H9 (cell line): ENCODE measurements at places on chromosomes 1 and 21. TPM values are rescaled to one million over a fixed set of nuclear protein-coding genes. Genes with fewer than 3 reads are reported as not detected.
A peak's percentile ranks its signal among the peaks of the same experiment; 100 is the strongest.

Gene ALX3
- total RNA-seq: not detected in 2 replicates

Gene ACTN2
- total RNA-seq: 0.92 and 2.3 TPM in 2 replicates

- DNase-seq: no peak
These were observed 22.9 kb downstream of the RRP1 start for GRCh38 chr21:43812139-43812821.

DNA sequence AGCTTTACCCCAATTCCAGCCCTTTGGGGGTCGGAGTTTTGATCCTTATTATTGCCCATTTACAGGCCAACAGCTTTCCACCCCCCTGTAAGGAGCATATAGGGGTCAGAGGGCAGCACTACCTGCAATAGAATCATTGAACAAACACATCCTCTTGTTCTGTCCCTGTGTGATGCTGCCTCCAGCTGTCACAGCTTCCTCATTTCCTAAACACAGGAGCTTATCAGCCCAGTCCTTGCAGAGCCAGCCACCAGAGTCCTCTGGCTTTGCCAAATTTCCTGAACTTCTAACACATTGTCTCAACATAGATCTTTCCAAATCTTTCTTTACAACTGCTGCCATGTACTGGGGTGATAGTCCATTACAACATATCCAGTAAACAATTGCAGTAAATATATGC lies 32.8 kb upstream of the PTBP2 start:
- DNase-seq: peak; percentile 33

GRCh38 chr1:226453015-226453704 lies 45.3 kb upstream of the PARP1 start:
- DNase-seq: no peak

GRCh38 chr21:44019568-44019958 lies 7.5 kb downstream of the TRAPPC10 start:
- no peak for DNase-seq

DNA sequence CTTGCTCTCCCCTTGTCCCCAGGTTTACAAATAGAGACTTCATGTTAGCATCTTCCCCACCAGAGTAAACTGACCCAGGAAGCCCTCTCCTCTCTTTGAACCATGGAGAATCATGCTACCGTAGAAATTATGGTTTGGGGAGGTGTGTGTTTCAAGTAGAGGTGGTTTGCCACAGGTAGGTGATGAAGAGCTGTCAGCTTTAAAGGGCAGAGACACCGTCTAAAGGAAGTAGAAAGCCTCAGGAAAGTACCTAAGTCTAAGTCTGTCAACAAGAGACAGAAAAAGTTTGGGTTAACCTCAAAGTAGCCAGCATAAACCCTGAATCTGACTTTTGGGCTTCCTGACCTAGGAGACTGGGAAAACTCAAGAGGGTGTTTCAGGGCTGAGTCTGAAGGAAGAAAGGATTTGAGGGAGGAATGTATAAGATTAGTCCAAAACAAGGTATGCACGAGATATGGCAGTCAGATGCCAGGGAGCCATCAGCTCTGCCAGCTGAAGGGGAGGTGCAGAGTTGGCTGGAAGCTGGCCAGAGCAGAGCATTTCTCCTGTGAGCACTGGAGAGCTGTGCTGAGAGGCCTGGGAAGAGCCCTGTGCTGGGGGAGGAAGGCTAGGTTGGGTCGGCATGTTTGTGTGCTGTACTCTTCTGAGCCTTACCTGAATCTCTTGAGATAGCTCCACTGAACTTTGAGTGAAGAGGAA lies 14.3 kb downstream of the ADAMTSL4 start:
- no peak for DNase-seq

GRCh38 chr1:156238248-156238647 lies 3.7 kb upstream of the BGLAP start:
- no peak for DNase-seq

DNA sequence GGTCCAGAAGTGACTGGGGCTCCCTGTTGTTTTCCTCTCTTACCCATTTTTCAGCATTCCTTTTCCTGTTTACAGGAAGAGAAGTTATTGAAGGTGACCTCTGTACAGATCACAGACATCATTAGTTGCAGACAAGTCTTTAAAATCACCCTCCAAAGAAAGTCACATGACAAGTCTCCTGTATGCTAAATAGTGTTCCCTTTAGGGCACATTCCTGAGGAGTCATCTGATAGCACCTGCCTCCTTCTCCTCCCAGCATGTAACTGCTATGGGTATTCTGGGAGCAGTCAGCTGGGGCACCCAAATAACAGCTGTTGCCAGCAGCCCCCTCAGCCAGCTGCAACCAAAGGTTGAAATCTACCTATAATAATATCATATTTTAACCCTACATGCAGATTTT lies 200.6 kb downstream of the PTGER3 start:
- DNase-seq: no peak
